ENCODE measurements at places on chromosomes 7 and 10.

GRCh38 chr10:96465599-96465998 is 48.1 kb downstream of the TLL2 start:
- no peaks in the 10 kb centered on the region for H3K36me3 ChIP-seq
- H3K4me1 ChIP-seq = peaks cover 6% of the 10 kb centered on the region
- H3K27ac ChIP-seq = no peak overlapping the region

- no peaks in the 10 kb centered on the region for H3K36me3 ChIP-seq
- peaks cover 9% of the 10 kb centered on the region for H3K4me1 ChIP-seq
- H3K27ac ChIP-seq = no peak overlapping the region
- no peak for DNase-seq
- H3K4me3 ChIP-seq = no peak overlapping the region
- no peaks in the 10 kb centered on the region for H3K27me3 ChIP-seq
Measured at GRCh38 chr7:143210541-143210940, 11.3 kb upstream of the TAS2R40 start.

DNA sequence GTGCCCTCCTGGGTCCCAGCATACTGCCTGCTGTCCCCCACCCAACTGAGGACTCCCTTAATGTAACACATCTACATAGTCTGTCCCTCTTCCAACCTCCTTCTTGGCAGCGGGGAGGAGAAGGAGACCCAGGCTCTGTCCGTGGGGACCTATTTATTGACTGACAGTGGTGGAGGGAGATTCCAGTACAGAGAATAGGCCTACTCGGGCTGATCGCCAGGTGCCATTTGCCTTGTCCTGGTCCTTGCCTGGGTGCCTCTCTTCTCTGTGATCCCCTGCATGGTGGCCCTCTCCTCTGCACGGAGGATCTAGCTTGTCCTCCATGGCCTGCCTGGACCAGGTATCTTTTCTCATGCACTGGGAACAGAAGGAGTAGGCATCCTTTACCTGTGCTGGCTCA is 17.0 kb downstream of the GHRHR start:
- H3K4me1 ChIP-seq = peaks cover 5% of the 10 kb centered on the region
- no peak overlapping the region for H3K4me3 ChIP-seq
- H3K27me3 ChIP-seq = peaks cover 9% of the 10 kb centered on the region
- H3K27ac ChIP-seq = no peak overlapping the region
- DNase-seq = no peak

- H3K4me3 ChIP-seq = no peak overlapping the region
- H3K36me3 ChIP-seq = no peaks in the 10 kb centered on the region
- no peak overlapping the region for H3K27ac ChIP-seq
Measured at GRCh38 chr10:49625411-49625810, 11.6 kb downstream of the CHAT start.

- H3K27ac ChIP-seq = no peak within 1 kb of the TSS
- no peaks in the 10 kb centered on the region for H3K36me3 ChIP-seq
- DNase-seq = no peak
Measured at GRCh38 chr7:93906267-93906666, at the start of gene GNGT1. GNGT1 (plus strand) TSS chr7:93906567; CDS start chr7:93906747, 180 bp downstream.

- H3K36me3 ChIP-seq = no peaks in the 10 kb centered on the region
- H3K27me3 ChIP-seq = peaks cover 9% of the 10 kb centered on the region
- no peak overlapping the region for H3K27ac ChIP-seq
- no peak for DNase-seq
- no peak overlapping the region for H3K4me3 ChIP-seq
Measured at GRCh38 chr10:51667678-51668335, 31.6 kb downstream of the CSTF2T start.

- no peak for DNase-seq
- no peaks in the 10 kb centered on the region for H3K27me3 ChIP-seq
- no peak overlapping the region for H3K27ac ChIP-seq
- H3K4me1 ChIP-seq = no peaks in the 10 kb centered on the region
- no peak overlapping the region for H3K4me3 ChIP-seq
Measured at GRCh38 chr7:16261100-16261499, 160.2 kb downstream of the CRPPA start.

- no peak overlapping the region for H3K27ac ChIP-seq
- no peak overlapping the region for H3K4me3 ChIP-seq
Measured at GRCh38 chr7:123562121-123562520, 4.5 kb upstream of the NDUFA5 start.

- H3K4me1 ChIP-seq = no peaks in the 10 kb centered on the region
- H3K27ac ChIP-seq = no peak overlapping the region
- no peak for DNase-seq
- H3K27me3 ChIP-seq = no peaks in the 10 kb centered on the region
- H3K36me3 ChIP-seq = no peaks in the 10 kb centered on the region
Measured at GRCh38 chr7:108016841-108017775, 14.1 kb upstream of the LAMB1 start.

DNA sequence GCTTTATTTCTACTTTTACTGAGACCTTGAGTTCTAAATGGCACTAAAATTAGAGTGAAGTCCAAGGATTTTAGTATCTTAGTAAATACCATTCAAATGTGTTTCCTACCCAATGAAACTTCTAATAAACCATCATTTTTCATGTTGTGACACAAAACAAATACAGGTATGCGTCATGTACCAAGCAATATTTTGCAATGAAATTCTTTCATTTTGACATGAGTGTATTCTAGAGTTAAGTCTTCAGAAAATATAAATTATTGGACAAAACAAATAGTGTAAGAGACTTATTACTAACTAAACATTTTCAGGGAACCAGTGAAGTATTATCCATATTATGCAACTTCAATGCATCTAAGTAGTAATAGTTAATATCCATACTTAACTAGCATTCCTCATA is 16.5 kb downstream of the HGF start:
- H3K27me3 ChIP-seq = no peaks in the 10 kb centered on the region
- no peaks in the 10 kb centered on the region for H3K4me1 ChIP-seq
- DNase-seq = no peak
- H3K36me3 ChIP-seq = no peaks in the 10 kb centered on the region
- H3K27ac ChIP-seq = no peak overlapping the region

DNA sequence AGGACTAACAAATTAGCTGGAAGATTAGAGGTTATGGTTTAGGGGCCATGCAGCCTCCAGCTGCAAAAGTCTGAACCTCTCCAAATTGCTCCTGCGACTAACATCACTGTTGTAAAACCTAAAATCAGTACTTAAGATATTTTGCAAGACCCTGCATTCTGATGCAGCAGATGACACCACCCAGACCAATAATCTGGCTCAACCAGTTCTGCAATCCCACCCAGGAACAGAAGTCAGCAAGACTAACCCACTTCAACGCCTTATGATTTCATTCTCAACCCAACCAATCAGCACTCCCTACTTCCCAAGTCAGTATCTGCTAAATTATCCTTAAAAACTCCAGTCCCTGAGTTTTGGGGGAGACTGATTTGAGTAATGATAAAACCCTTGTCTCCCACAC is 250.8 kb upstream of the MBL2 start:
- no peak overlapping the region for H3K27ac ChIP-seq
- no peaks in the 10 kb centered on the region for H3K4me1 ChIP-seq
- DNase-seq = no peak
- H3K27me3 ChIP-seq = peaks cover 1% of the 10 kb centered on the region
- no peaks in the 10 kb centered on the region for H3K36me3 ChIP-seq

DNA sequence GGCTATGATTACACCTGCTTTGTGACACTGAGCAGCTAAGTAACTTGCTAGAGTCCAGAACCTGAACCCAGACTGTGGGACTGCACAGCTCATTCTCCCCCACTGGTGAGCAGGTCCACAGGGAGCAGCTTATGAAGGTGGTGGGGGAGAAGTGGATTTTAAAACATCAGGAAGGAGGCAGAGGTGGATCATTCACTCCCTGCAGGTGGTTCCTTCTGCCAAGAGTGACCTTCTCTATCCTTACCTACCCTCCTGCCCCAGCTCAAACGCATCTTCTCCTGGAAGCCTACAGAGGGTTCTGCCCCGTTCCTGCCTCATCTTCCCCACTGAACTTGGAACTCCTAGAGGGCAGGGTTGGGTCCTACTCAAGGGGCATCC is 539 bp upstream of the FAM241B start:
- H3K27ac ChIP-seq = no peak overlapping the region
- no peaks in the 10 kb centered on the region for H3K36me3 ChIP-seq

DNA sequence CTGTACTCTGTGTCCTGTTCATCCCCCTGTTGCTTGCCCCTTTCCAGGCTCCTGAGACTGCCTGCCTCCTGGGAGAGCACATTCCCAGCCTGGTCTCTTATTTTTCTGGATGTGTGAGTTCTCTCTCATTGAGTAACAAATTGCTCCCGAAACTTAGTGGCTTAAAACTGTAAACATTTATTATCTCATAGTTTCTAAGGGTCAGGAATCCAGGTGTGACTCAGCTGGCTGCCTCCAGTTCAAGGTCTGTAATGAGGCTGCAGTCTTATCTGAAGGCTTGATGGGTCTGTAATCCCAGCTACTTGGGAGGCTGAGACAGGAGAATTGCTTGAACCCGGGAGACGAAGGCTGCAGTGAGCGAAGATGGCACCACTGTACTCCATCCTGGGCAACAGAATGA is 53.6 kb upstream of the PRR15 start:
- H3K27me3 ChIP-seq = peaks cover 2% of the 10 kb centered on the region
- H3K4me3 ChIP-seq = no peak overlapping the region
- no peak for DNase-seq

GRCh38 chr7:149748076-149748874 is 25.1 kb downstream of the ZNF467 start:
- H3K4me1 ChIP-seq = no peaks in the 10 kb centered on the region
- no peak overlapping the region for H3K27ac ChIP-seq
- H3K27me3 ChIP-seq = peaks cover 5% of the 10 kb centered on the region
- no peaks in the 10 kb centered on the region for H3K36me3 ChIP-seq
- no peak for DNase-seq

DNA sequence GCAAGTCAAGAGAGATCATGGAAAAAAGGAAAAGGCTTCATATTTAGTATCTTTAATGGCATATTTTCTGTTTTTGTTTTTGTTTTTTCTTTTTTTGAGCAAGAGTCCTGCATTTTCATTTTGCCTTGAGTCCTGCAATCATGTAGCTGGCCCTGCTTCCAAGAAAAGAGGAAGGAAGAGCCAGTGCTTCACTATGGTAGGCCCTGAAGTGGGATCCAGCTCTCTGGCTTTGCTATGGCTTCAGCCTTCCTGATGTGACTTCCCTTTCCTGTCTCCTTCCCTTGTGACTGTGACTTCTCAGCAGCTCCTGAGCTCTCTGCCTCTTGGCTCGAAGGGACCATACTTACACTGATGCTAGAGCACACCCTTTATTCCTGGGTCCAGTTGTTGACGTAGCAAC is 512.3 kb downstream of the INHBA start:
- no peaks in the 10 kb centered on the region for H3K4me1 ChIP-seq
- H3K27me3 ChIP-seq = peaks cover 2% of the 10 kb centered on the region
- no peak for DNase-seq
- no peak overlapping the region for H3K27ac ChIP-seq
- no peak overlapping the region for H3K4me3 ChIP-seq

DNA sequence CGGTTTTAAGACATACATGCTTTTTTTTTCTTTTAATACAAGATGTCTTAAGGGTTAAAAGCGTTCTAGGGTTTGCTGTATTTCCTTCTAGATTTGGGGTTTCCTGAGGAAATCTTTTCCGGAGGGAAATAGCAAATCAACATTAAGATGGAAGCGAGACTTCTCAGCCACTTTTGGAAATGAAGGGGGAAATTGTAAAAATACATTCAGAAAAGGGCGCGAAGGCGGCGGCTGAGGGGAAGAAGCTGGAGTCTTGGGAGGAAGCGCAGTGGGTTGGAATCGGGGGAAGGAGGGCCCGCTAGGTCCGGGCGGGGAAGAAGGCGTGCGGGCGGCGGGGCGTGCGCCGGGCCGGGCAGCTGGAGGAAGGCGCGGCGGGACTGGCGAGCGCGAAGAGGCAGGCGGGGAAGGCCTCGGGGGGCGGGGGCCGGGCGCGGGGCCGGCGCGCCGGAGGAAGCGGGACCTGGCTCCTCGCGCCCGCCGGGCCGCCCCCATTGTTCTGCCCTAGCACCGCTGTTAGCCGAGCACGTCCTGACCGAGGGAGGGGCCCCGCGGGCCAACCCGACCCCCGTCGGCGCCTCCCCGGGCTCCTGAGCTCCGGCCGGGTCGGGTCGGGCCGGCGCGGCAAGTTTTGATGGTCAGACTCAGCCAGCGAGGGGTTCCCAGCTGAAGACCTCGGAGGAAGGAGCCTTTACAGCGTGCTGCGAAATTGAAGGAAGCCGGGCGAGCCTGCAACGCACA is 1.5 kb upstream of the SKIDA1 start:
- DNase-seq = no peak
- H3K4me3 ChIP-seq = peak overlapping the region; percentile 91

DNA sequence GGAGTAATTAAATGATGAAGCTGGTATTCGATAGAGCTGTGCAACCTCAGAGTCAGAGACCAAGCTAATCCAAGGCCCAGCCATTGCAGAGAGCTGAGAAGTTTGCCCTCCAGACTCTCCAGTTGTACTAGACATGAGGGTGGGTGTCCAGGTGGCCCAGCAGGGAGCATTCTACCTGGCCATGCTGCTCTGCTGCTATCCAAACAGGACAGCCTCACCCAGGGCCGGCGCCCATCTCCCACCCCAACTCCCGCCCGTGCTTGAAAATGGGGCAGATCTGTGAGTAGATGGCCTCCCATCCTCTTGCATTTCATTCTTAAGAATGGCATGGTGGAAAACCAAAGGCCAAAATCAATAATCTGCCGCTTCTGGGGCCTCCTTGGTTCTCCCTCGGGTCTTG is 124.2 kb downstream of the TCERG1L start:
- H3K4me3 ChIP-seq = no peak overlapping the region
- H3K36me3 ChIP-seq = no peaks in the 10 kb centered on the region
- no peak overlapping the region for H3K27ac ChIP-seq
- DNase-seq = no peak
- no peaks in the 10 kb centered on the region for H3K4me1 ChIP-seq
- peaks cover 3% of the 10 kb centered on the region for H3K27me3 ChIP-seq

GRCh38 chr7:122212754-122213153 is 68.7 kb upstream of the AASS start:
- H3K4me3 ChIP-seq = no peak overlapping the region
- peaks cover 2% of the 10 kb centered on the region for H3K27me3 ChIP-seq
- H3K4me1 ChIP-seq = no peaks in the 10 kb centered on the region
- H3K36me3 ChIP-seq = no peaks in the 10 kb centered on the region
- DNase-seq = no peak

- H3K4me3 ChIP-seq = no peak overlapping the region
- no peak overlapping the region for H3K27ac ChIP-seq
- no peak for DNase-seq
- H3K27me3 ChIP-seq = no peaks in the 10 kb centered on the region
Measured at GRCh38 chr7:1861799-1862458, 191.9 kb downstream of the ELFN1 start.

DNA sequence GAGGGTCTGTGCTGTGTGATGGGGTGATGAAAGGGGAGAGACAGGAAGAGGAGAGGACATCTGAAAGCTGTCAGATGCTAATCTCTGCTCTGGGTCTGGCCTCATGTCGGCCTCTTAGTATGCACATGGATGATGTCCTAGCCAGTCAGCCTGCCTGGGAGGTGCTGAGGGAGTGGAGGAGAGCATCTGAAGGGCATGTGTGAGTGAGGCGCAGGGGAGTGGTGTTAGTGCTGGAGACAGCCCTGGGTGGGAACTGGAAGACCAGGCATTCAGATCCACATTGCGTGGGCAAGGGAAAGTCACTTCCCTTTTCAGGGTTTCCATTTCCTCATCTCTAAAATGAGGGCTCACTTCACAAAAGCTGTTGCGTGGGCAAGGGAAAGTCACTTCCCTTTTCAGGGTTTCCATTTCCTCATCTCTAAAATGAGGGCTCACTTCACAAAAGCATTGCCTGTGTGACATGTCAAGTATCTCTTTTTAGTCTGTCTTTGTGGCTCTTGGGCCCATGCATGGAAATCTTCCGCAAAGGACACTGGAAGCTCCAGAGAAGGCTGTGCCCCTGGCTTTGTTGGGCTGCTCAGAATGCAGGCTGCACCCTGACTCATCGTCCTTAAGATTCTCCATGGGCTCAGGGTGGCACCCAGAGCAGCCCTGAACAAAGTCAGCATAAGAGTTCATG is 10.0 kb downstream of the SFTPD start:
- no peak overlapping the region for H3K27ac ChIP-seq
- H3K4me3 ChIP-seq = no peak overlapping the region
- no peaks in the 10 kb centered on the region for H3K36me3 ChIP-seq
- peaks cover 2% of the 10 kb centered on the region for H3K4me1 ChIP-seq
- no peak for DNase-seq

All from immature natural killer cell (primary cell).